ENCODE measurements at places on chromosomes 11 and 22. TPM values are rescaled to one million over a fixed set of nuclear protein-coding genes. Genes with fewer than 3 reads are reported as not detected.

DNA sequence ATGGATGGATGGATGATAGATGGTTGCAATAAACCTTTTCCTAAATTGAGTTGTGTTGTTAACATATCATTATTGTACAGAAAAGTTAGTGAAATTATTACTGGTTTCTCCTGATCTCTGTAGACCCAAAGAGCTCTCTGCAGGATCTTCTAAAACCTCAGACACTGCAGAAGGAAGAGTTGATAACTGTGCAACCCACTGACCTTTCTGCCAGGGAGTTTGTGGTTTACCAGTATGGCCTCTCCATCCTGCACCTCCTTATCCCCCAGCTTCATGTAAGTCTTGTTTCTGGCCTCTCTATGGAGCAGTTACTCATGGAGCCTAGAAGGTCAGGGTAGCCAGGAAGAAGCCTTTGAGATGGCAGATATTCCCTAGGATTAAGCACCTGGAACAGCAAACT lies 45.6 kb downstream of the BTG4 start:
- DNase-seq = no peak

DNA sequence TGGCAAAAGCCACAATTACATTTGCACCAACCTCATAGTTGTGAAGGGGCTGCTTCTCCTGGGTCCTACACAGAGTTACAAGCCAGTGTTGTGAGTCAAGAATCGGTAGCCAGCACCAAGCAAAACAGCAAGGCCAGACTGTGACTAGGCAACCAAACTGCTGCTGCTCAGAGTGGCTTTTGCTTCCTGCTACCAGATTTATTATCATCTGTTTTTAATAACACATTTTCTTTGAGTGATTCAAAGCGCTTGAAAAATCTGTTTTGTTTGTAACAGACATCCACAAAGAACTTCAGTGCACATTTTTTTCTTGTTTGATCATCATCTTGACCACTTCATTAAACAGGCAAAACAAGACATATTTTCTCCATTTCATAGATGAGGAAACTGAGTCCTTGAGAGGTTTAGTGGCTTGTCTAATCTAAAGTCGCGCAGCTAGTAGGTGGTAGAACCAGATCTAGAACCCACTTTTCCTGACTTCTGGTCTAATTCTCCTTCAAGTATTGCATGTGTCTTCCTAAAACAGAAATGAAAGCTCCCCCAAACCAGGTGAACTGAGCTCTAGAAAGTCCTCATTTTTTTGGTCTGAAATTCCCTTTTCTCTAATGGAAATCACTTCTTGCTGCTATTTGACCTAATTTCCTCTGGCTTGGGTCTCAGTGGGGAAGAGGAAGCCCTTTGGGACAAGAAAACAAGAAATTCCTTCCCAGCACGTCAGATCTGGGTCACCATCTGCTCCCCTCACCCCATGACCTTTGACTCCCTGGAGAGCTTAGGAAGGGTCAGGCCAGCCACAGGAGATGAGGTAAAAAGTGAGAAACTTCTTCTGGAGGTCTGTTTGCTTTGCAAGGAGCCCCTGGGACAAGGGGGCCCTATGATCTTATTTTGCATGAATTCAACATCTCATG lies 39.9 kb downstream of the CWC15 start:
- no peak for DNase-seq

DNA sequence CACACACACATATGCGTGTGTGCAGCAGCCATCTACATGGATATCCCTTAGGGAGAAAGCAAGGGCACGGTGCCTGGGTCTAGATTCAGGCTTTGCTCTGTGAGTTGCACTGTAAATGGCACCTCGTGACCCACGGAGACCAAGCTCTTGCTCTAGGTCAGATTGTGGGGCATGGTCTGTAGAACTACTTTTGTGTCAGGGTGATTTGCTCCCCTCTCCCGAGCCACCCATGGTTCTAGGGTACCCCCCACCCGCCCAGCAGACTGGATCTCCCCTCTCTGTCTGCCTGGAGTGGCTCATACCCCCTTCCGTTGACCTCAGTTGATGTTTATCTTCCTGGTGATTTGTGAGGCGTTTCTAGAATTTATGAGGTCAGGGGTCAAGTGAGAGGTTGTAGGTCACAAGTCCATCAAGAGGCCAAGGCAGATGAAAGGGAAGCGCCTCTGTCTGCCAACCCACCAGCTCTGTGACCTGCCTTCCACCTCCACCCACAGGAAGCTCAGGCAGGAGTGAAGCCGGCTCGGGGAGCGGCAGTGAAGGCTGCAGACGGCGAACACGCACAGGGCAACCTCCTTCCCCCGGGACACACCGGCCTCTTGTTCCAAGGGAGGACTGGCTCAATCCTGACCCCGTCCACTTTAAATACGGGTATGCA lies 76.2 kb upstream of the TTLL12 start:
- peak; percentile 28 for DNase-seq

- DNase-seq = no peak
Measured at GRCh38 chr11:30113326-30113898, 96.6 kb upstream of the KCNA4 start.

GRCh38 chr22:37095113-37095512 lies 14.4 kb downstream of the TMPRSS6 start:
- DNase-seq = no peak

DNA sequence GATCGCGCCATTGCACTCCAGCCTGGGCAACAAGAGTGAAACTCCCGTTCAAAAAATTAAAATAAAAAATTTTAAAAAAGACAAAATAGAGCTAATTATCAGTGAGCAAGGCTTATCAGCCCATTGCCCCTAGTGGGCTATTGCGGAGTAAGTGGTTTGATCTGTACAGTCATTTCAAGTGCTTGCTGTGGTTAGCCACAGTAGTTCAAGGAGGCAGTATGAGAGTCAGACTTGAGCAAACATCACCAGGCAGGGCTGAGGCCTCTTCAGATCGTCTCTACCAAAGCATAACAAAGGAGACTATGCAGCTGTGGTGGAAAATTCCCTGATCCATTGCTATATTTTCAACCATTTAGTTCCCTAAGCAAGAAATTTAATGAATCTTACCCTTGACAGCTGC lies 4.3 kb upstream of the SBF2 start:
- DNase-seq = no peak

PRMT3 gene
- 23.6 TPM for total RNA-seq

Data from PC-9 (cell line).